ENCODE measurements at places on chromosomes 12 and 14.

- no peak overlapping the region for H3K27ac ChIP-seq
- peaks cover 23% of the 10 kb centered on the region for H3K36me3 ChIP-seq
- peaks cover 60% of the 10 kb centered on the region for H3K4me1 ChIP-seq
- H3K4me3 ChIP-seq, result no peak overlapping the region
- no peak for ATAC-seq
These were observed 5.0 kb downstream of the GLI1 start for GRCh38 chr12:57464569-57464968.

GRCh38 chr12:94706250-94706661 lies 55.9 kb upstream of the TMCC3 start:
- peaks cover 56% of the 10 kb centered on the region for H3K4me1 ChIP-seq
- H3K27ac ChIP-seq, result peak overlapping the region; percentile 57
- no peak overlapping the region for H3K4me3 ChIP-seq
- H3K36me3 ChIP-seq, result peaks cover 5% of the 10 kb centered on the region
- H3K27me3 ChIP-seq, result no peaks in the 10 kb centered on the region

GRCh38 chr12:99644629-99645028 lies 2.9 kb upstream of the GARIN6 start:
- no peak overlapping the region for H3K27ac ChIP-seq
- no peak for ATAC-seq
- no peaks in the 10 kb centered on the region for H3K4me1 ChIP-seq
- no peak overlapping the region for H3K4me3 ChIP-seq
- no peaks in the 10 kb centered on the region for H3K27me3 ChIP-seq
- H3K36me3 ChIP-seq, result no peaks in the 10 kb centered on the region

DNA sequence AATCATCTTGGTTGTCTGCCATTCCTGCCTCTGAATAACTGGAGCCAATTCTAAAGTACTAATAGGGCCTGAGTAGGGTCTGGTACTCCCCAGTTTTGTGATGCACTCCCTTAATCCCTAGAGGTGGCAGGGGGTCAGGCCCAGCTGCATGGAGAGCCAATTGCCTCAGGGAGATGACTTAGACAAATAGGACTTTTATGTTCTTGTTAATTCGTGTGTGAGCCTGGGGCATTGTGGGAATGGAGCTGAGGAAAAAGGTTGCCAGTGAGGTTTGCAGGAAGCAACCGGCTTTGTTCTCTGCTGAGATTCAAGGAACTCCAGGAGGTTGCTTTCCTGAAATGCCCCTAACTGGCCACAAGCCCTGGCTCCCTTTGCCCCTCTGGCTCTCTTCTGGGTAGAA lies 6.8 kb upstream of the DCD start:
- H3K36me3 ChIP-seq, result no peaks in the 10 kb centered on the region
- ATAC-seq, result no peak
- H3K27ac ChIP-seq, result no peak overlapping the region
- H3K4me3 ChIP-seq, result no peak overlapping the region

- H3K4me1 ChIP-seq, result peaks cover 10% of the 10 kb centered on the region
- no peak overlapping the region for H3K27ac ChIP-seq
- H3K27me3 ChIP-seq, result no peaks in the 10 kb centered on the region
- H3K4me3 ChIP-seq, result no peak overlapping the region
These were observed 53.6 kb downstream of the BRMS1L start for GRCh38 chr14:35879654-35880249.

GRCh38 chr12:67714648-67715047 lies 66.1 kb downstream of the DYRK2 start:
- H3K36me3 ChIP-seq, result peaks cover 6% of the 10 kb centered on the region

- ATAC-seq, result no peak
- H3K27me3 ChIP-seq, result peaks cover 9% of the 10 kb centered on the region
- no peaks in the 10 kb centered on the region for H3K4me1 ChIP-seq
- no peak overlapping the region for H3K4me3 ChIP-seq
- no peak overlapping the region for H3K27ac ChIP-seq
These were observed 12.8 kb upstream of the FRS2 start for GRCh38 chr12:69457433-69457832.

- H3K27me3 ChIP-seq, result no peaks in the 10 kb centered on the region
- peak overlapping the region; percentile 68 for H3K4me3 ChIP-seq
- H3K4me1 ChIP-seq, result peaks cover 5% of the 10 kb centered on the region
- no peaks in the 10 kb centered on the region for H3K36me3 ChIP-seq
- ATAC-seq, result peak; percentile 92
- H3K27ac ChIP-seq, result no peak overlapping the region
These were observed 34.5 kb upstream of the VRK1 start for GRCh38 chr14:96762650-96763049.

DNA sequence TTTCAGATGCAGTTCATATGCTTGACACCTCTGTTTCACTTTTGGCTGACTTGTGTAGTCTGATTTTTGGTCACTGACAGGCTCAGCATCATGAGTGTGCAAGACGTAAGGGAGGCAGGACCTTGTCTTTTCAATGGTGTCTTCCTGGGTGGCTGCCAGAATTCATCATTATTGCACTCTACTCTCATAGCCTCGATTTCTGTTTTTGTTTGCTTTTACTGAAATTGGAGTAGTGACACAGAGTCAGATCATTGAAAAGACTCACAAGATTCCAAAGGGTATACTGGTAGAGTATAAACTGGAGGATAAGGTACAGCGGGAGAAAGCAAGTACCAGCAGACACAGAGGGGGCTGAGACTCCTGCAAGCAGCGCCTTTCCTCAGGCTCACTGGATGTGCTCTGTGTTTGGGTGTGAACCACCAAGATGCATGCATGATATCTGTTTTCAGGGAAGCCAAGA lies 126.3 kb upstream of the FGD4 start:
- peak overlapping the region; percentile 63 for H3K4me3 ChIP-seq
- H3K27me3 ChIP-seq, result no peaks in the 10 kb centered on the region
- H3K4me1 ChIP-seq, result peaks cover 36% of the 10 kb centered on the region
- peak; percentile 74 for ATAC-seq
- H3K36me3 ChIP-seq, result peaks cover 3% of the 10 kb centered on the region
- peak overlapping the region; percentile 94 for H3K27ac ChIP-seq

DNA sequence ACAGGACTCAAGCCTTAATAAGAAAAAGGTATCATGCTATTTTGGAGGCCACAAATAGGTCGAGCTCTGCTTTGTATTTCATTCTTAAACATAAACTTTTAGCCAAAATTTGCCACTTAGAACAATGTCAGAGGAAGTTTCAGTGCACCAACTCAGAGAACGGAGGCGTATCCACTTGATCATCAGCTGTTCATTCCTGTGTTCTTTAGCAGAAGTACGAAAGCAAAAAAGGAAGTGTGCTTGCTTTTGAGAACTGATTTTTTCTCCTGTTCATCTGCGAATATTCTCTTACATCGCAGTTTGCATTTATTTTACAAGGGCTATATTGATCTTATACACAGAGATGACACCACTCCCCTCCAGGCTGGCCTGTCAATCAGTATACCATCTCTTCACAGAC lies 188.6 kb upstream of the SOX5 start:
- H3K27ac ChIP-seq, result no peak overlapping the region
- no peaks in the 10 kb centered on the region for H3K4me1 ChIP-seq
- no peak for ATAC-seq
- H3K4me3 ChIP-seq, result no peak overlapping the region
- no peaks in the 10 kb centered on the region for H3K27me3 ChIP-seq

DNA sequence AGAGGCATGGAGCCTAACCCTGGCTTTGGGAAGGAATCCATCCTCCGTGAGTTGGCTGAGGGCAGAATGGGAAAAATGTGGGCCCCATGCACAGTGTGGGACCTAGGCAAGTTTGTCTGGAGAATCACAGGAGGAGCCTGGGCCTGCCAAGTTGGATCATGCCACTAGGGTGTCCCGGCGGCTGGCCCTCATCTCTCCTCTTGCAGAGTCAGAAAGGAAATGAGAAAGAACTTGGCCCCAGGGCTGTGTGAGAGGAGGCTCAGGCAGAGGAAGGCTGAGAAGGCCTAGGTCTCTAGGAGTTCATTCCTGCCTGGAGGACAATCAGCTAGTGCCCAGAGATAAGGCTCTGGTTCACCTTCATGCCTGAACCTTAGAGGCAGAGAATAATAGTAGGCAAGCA lies 2.5 kb upstream of the ESRRB start:
- peaks cover 55% of the 10 kb centered on the region for H3K27me3 ChIP-seq
- H3K27ac ChIP-seq, result no peak overlapping the region
- H3K36me3 ChIP-seq, result no peaks in the 10 kb centered on the region
- peaks cover 12% of the 10 kb centered on the region for H3K4me1 ChIP-seq
- H3K4me3 ChIP-seq, result no peak overlapping the region

GRCh38 chr12:27498149-27498548 lies 25.9 kb upstream of the PPFIBP1 start:
- ATAC-seq, result peak; percentile 45
- H3K4me1 ChIP-seq, result no peaks in the 10 kb centered on the region
- no peak overlapping the region for H3K4me3 ChIP-seq
- no peak overlapping the region for H3K27ac ChIP-seq
- H3K27me3 ChIP-seq, result peaks cover 46% of the 10 kb centered on the region
- H3K36me3 ChIP-seq, result no peaks in the 10 kb centered on the region

- H3K4me3 ChIP-seq, result no peak overlapping the region
- no peak for ATAC-seq
- H3K36me3 ChIP-seq, result no peaks in the 10 kb centered on the region
These were observed 465.3 kb downstream of the PRKD1 start for GRCh38 chr14:29462321-29462720.

GRCh38 chr14:76577090-76577489 lies 184.2 kb upstream of the VASH1 start:
- no peaks in the 10 kb centered on the region for H3K27me3 ChIP-seq
- H3K27ac ChIP-seq, result no peak overlapping the region
- ATAC-seq, result no peak
- H3K4me1 ChIP-seq, result no peaks in the 10 kb centered on the region
- H3K36me3 ChIP-seq, result no peaks in the 10 kb centered on the region

- ATAC-seq, result no peak
- no peaks in the 10 kb centered on the region for H3K4me1 ChIP-seq
- H3K27me3 ChIP-seq, result peaks cover 38% of the 10 kb centered on the region
- H3K4me3 ChIP-seq, result no peak overlapping the region
These were observed 6.0 kb downstream of the KRT2 start for GRCh38 chr12:52645982-52646381.

DNA sequence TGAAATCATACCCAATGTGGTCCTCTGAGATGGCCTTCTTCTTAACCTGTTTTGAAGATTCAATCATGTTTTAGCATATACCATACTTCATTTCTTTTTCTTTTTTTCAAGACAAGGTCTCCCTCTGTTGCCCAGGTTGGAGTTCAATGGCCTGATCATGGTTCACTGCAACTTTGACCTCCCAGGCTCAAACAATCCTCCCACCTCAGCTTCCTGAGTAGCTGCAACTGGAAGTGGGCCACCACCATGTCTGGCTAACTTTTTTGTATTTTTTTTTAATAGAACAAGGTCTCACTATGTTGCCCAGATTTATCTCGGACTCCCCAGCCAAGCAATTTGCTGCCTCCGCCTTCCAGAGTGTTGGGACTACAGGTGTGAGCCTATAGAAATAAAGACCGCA lies 30.4 kb downstream of the SOAT2 start:
- peaks cover 31% of the 10 kb centered on the region for H3K27me3 ChIP-seq
- no peak overlapping the region for H3K4me3 ChIP-seq
- no peaks in the 10 kb centered on the region for H3K36me3 ChIP-seq
- ATAC-seq, result no peak
- peaks cover 13% of the 10 kb centered on the region for H3K4me1 ChIP-seq
- no peak overlapping the region for H3K27ac ChIP-seq

DNA sequence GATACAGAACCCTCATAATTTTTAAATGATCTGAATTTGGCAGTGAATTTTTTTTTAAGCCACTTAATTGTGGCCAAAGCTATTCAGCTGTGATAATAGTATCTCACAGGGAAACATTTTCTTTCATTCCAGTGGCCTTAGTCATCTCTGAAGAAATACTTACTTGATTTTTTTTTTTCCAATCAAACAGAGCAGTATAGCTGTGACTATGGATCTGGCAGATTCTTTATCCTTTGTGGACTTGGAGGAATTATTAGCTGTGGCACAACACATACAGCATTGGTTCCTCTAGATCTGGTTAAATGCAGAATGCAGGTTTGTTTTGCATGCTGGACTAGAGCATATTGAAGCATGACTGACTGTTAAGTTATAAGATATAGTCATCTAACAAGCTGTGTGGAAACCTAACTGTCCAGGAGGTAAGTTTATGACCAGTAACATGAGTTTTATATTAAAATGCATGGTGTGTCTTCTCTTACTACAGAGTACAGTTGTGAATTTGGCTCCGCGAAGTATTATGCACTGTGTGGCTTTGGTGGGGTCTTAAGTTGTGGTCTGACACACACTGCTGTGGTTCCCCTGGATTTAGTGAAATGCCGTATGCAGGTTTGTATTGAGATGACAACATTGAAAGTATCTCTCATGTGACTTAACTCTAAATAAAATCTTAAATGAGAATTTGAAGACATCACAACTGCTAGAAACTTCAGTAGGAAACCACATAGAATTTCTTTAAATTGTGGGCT lies 1.9 kb downstream of the SLC25A3 start:
- H3K4me3 ChIP-seq, result peak overlapping the region; percentile 87
- no peaks in the 10 kb centered on the region for H3K27me3 ChIP-seq
- peaks cover 27% of the 10 kb centered on the region for H3K4me1 ChIP-seq
- peak overlapping the region; percentile 92 for H3K27ac ChIP-seq
- no peak for ATAC-seq
- H3K36me3 ChIP-seq, result peaks cover 21% of the 10 kb centered on the region

DNA sequence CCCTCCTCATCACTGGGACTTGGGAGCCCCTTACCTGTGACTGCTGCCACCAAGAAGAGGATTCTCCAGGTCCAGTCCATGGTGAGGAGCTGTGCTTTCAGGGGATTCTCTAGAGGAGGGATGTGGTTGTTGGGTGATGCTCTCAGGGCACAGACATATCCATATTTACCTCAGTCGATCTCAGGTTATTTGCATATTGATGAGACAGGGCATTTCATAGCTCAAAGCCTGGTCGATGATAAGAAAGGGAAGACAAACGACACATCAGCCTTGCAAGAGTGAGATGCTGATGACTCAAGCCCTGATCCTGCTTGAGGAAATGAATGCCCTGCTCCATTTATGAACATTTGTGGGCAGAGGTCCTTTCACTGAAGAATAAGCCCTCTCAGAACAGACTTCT lies 981.0 kb downstream of the TMEM121 start:
- H3K4me1 ChIP-seq, result peaks cover 34% of the 10 kb centered on the region
- peaks cover 28% of the 10 kb centered on the region for H3K27me3 ChIP-seq
- no peak overlapping the region for H3K27ac ChIP-seq
- no peak overlapping the region for H3K4me3 ChIP-seq

DNA sequence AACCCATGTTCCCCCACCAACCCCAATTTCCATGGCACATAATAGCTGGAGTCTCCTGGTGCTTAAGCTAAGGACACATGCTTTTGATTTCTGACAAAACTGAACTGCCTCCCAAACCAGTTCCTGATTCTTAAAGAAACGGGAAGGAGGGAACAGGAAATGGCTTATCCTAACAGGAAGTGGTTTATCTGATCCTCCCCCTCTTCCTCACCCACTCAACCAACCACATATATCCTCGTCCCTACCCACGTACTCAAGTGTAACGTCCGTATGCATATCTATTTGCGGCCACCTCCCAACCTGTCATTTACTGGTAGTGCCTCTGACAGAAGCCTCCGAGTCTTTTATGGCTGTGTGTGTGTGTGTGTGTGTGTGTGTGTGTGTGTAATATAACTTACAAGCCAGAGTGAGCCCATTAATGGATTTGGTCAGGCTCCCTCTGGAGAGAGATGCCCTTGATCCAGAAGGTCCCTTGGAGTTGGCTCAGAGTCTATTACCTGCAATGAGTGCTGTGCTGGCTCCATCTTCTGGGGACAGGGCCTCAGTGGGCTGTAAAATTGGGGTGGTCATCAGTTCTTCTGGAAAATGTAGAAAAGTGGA lies 7.7 kb downstream of the DAZAP2 start:
- H3K4me3 ChIP-seq, result no peak overlapping the region
- ATAC-seq, result peak; percentile 47
- peaks cover 35% of the 10 kb centered on the region for H3K36me3 ChIP-seq
- H3K27me3 ChIP-seq, result no peaks in the 10 kb centered on the region
- peak overlapping the region; percentile 71 for H3K27ac ChIP-seq
